LHCN-M2 (cell line): ENCODE measurements at places on chromosomes 4 and X. TPM values are rescaled to one million over a fixed set of nuclear protein-coding genes. Genes with fewer than 3 reads are reported as not detected.

HPGD gene
- total RNA-seq, result not detected in 2 replicates

DNA sequence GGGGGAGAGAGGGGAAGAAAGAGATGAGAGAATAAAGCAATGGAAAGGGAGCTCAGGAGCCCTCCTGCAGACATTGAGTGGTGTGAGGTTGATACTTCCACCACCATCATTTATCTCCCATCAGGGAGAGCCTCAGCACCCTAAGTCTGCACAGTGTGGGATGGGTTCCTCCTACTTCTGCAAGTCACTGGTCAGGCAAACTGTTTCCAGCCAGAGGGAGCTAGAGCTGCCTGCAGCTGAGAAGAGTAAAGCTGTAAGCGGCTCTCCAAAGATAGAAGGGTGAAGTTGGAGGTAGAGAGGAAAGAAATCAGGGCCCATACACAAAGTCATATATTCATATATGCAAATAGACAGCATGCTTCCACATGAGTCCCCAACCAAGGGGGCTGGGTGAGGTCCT lies 21.9 kb upstream of the ZNF81 start:
- DNase-seq, result no peak

UGT2A1 gene
- total RNA-seq, result not detected in 2 replicates

- no peak for DNase-seq
Measured at GRCh38 chrX:458631-459061, 71.9 kb upstream of the PPP2R3B start.

- DNase-seq, result no peak
Measured at GRCh38 chrX:71111921-71112431, 599 bp upstream of the IL2RG start.

GRCh38 chr4:128286474-128287058 lies 1.0 kb downstream of the PGRMC2 start:
- DNase-seq, result peak; percentile 35

GRCh38 chrX:74535408-74536151 lies 78.8 kb downstream of the RLIM start:
- DNase-seq, result peak; percentile 78

- DNase-seq, result no peak
Measured at GRCh38 chrX:48460031-48460430, 10.0 kb downstream of the SLC38A5 start.

DNA sequence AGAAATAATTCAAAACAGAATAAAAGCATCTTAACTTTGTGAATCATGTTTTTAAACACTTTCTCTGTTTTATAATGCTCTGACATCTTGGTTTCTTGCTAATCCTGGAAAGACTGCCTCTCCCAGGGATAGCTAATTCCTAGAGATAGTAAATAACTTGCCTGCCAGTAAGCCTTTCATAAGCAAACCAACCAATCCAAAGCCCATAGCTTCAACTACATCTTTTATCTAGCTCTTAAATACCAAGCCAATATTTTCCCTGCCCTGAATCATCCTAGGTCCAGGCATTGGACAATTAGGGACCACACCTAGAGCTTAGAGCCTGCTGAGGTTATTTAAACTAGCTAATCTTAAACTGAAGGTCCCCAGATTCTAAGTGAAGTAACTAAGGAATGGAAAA lies 223.7 kb upstream of the DIPK2B start:
- DNase-seq, result no peak

ITGB1BP2 gene
- total RNA-seq, result 1.6 and 1.9 TPM in 2 replicates

GRCh38 chrX:130039847-130040246 lies 57.4 kb downstream of the BCORL1 start:
- DNase-seq, result peak; percentile 10

- DNase-seq, result peak; percentile 49
Measured at GRCh38 chr4:7960790-7961655, 21.4 kb upstream of the AFAP1 start.

DNA sequence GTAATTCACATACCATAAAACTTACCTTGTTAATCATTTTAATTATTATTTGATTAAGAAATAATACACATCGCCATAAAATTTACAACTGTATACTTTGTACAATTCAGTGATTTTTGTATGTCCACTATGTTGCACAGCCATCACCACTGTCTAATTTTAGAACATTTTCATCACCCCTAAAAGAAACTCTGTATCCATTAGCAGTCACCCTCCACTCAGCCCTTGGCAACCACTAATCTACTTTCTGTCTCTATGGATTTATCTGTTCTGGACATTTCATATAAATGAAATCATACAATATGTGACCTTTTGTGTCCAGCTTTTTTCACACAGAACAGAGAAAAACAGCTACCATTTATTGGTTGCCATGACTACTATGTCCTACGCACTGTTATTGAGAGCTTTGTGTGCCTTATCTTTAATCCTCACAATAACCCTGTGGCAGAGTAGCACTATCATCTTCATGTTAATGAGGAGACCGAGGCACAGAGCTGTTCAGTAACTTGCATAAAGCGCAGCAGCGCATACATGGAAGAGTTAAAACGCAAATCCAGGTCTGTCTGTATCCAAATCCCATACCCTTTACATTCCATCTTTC lies 64.6 kb upstream of the PAGE1 start:
- no peak for DNase-seq

ENPEP gene
- 0.13 and 0.17 TPM in 2 replicates for total RNA-seq

DNA sequence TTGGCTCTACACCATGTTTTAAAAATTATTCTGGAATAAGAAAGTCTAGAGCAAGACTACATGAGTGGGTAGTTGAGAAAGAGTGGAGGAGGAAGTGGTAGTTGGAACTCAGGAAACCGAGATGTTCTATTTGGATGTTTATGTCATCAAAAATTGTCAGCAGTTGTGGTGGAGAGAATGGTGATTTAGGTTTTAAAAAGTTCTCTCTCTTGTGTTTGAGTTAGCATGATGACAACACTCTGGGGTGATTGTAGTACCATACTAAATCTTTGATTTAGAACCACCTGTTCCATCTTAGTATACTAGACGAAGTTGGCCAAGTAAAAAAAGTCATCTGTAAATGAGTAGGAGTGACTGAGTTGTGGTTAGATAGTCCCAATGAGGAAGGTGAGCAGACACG lies 40.7 kb downstream of the KLHL2 start:
- DNase-seq, result no peak

DNA sequence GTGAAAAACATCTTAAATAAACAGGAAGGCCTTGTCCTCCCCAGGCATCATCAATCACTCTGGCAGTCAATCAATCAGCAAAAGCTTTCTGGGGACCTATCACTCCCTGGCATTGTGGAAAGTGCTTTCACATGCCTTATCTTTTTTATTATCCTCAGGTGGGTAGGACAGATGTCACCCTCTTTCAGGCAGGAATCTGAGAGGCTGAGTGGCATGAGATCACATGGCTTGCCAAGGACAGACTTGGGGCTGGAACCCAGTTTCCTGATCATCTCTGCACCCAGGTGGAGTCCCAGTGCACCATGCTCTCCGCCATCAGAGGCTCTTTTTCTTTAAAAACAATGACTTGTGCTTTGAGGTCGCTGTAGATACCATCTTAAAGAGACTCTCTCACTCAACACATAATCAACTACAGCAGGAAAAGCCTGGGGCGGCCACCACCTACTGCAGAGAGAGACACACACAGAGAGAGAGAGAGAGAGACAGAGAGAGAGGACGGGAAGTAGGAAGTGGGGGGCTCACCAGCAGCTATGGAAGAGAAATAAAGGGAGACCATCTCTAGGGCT lies 282.7 kb downstream of the PTTG2 start:
- DNase-seq, result no peak

SRPX gene
- total RNA-seq, result 182 and 185 TPM in 2 replicates

CRMP1 gene
- 5.7 and 7.3 TPM in 2 replicates for total RNA-seq

TMEM144 gene
- total RNA-seq, result 6.2 and 7.9 TPM in 2 replicates

DNA sequence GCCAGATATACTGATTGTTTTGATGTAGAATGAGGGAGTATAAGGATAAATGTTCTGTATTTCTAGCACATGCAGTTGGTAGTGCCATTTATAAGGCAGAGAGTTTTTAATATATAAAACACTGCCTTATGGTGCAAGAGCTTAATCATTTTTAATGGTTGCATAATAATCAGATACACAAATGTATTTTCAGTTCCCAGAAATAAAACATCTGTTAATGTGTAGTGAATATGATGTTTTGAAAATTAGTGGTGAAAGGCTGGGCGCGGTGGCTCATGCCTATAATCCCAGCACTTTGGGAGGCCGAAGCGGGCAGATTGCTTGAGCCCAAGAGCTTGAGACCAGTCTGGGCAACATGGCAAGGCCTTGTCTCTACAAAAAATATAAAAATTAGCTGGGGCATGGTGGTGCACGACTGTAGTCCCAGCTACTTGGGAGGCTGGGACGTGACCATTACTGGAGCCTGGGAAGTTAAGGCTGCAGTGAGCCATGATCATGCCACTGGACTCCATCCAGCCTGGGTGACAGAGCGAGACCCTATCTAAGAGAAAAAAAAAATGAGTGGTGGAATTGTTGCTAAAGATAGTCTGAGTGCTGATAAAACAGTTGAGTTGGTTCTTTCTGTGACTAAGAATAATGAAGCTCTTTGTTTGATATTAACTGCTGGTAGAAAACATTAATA lies 29.3 kb downstream of the CLCN3 start:
- DNase-seq, result no peak

DNA sequence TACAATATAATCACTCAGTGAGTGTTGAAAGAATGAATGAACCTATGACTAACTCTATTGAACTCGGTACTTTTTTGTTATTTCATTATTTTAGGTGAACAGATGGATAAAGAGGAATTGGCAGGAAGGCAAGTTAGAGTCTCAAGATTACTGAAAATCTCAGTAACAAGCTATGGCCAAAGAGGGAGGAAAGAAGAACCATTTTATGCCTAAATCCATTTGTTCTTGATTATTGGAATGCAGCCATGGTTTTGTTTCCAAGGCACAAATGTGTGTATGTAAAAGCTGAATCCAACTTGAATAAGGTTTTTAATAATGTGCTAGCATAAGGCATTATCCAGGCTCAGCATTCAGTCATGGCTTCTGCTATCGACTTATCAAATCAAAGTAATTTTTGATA lies 196.4 kb downstream of the DTHD1 start:
- DNase-seq, result no peak

GTPBP6 gene
- total RNA-seq, result 59.2 and 65.1 TPM in 2 replicates

NKX6-1 gene
- 0.86 and 1.7 TPM in 2 replicates for total RNA-seq

DNA sequence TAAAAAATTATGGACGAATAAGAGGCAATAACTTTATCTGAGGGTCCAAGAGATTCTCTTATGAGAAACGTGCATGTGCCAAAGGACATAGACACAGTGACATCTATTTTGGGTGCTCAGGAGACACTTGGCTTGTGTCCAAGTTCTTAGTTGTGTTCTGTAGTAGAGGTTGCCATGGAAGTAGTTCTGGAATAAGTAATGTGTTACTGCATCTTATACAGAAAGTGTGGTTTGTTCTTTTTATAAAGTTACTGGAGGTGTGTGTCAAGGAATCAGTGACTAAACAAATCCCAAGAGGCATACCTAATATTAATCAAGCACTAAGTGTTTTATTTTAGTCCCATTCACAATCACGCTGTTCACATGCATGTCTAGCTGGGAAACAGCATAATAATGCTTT lies 305.7 kb downstream of the ARHGAP24 start:
- peak; percentile 53 for DNase-seq

DNA sequence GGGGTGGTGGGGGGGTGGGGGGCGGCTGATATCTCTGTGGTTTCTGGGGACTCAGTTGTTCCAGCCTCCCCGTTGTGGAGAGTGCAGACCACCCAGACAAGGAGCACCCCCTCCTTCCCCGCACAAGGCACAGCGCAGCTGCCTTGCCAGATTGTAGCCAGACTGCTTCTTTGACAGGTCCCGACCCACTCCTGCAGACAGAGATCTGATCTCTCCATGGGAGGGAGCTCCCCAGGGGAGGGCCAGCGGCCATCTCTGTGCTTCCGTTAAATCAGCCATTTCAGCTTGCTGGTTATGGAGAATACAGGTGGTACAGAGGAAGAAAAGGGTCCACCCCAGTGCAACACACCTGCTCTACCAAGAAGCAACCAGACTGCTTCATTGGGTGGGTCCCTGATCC lies 80.8 kb downstream of the FGF16 start:
- DNase-seq, result no peak

- no peak for DNase-seq
Measured at GRCh38 chrX:77930581-77930980, 20.1 kb downstream of the ATP7A start.

SMIM10L2A gene
- 0.11 TPM in 1 of 2 replicates, not detected in the other for total RNA-seq
